Neural crest cell (in vitro differentiated cells): ENCODE measurements at places on chromosomes 7 and 10. TPM values are rescaled to one million over a fixed set of nuclear protein-coding genes. Genes with fewer than 3 reads are reported as not detected.

DNA sequence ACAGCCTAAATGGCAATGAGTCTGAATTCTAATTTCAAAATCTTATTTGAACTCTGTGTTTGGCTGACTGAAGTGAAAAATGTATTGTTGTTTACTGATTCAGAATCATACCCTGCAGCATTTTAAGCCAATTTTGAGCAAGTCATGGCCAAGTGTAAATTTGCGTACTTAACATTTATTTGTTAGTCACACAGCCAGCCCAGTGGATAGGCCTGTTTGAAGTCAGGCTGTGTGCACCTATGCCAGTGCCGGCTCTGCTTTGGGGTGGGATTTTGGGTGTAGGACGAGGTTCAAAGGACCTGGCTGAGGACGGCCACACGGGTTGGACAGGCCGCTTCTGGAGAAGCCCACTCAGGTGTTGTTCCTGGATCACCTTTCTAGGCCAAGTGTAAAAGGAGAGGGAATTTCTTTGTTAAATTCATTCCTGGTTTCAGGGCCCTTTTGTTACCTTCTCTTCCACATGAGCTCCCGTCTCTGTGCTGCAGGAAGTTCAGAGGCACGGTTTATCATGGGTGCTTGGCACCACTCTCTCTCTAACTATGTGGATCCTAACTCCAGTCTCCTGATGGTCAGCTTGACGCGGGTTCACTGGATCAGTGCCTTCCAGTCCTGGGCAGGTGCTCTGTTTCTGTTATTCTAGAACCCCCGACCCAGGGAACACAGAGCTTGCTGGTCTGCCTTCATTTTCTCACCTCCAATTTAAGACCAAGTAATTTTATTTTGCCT is 84.7 kb downstream of the CCNY start:
- H3K4me1 ChIP-seq = peaks cover 61% of the 10 kb centered on the region
- H3K36me3 ChIP-seq = no peaks in the 10 kb centered on the region
- H3K27ac ChIP-seq = peak overlapping the region; percentile 79
- no peaks in the 10 kb centered on the region for H3K27me3 ChIP-seq
- H3K4me3 ChIP-seq = peak overlapping the region; percentile 20

GRCh38 chr7:71521506-71521905 is 389.6 kb downstream of the GALNT17 start:
- DNase-seq = no peak
- H3K4me3 ChIP-seq = no peak overlapping the region
- H3K4me1 ChIP-seq = no peaks in the 10 kb centered on the region
- no peak overlapping the region for H3K27ac ChIP-seq

The CPN1 gene
- total RNA-seq = not detected in 2 replicates

The AKR1C2 gene
- total RNA-seq = 3.8 and 3.9 TPM in 2 replicates

- DNase-seq = no peak
- no peaks in the 10 kb centered on the region for H3K36me3 ChIP-seq
- peaks cover 6% of the 10 kb centered on the region for H3K27me3 ChIP-seq
- H3K27ac ChIP-seq = peak overlapping the region; percentile 83
- peak overlapping the region; percentile 82 for H3K4me3 ChIP-seq
These were observed 13.8 kb downstream of the ATG9B start for GRCh38 chr7:151010307-151011096.

The MAGI2 gene
- 10.0 and 10.1 TPM in 2 replicates for total RNA-seq

- H3K27me3 ChIP-seq = peaks cover 6% of the 10 kb centered on the region
- peaks cover 52% of the 10 kb centered on the region for H3K4me1 ChIP-seq
- peak overlapping the region; percentile 28 for H3K4me3 ChIP-seq
These were observed 11.5 kb downstream of the IKZF1 start for GRCh38 chr7:50315739-50316671.

DNA sequence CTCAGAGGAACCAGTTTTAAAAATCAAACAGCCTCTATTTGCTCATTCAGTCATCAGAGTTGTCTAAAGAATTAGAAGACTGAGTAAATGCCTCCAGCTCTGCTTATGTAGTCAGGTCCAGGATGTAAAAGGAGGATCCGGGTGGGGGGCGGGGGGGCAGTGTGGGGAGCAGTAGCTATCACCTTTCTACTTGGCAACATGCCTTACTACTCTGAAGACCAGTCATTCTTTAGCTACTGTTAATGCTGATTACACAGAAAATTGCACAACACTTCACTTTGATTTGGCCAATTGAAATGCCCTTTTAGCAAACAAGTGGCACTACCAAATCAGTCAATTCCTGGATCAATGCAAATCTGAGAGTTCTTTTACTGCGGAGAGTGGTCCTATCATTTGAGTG is 164.2 kb downstream of the NXPH1 start:
- no peak overlapping the region for H3K27ac ChIP-seq
- no peaks in the 10 kb centered on the region for H3K36me3 ChIP-seq
- no peak for DNase-seq
- no peak overlapping the region for H3K4me3 ChIP-seq
- no peaks in the 10 kb centered on the region for H3K27me3 ChIP-seq

DNA sequence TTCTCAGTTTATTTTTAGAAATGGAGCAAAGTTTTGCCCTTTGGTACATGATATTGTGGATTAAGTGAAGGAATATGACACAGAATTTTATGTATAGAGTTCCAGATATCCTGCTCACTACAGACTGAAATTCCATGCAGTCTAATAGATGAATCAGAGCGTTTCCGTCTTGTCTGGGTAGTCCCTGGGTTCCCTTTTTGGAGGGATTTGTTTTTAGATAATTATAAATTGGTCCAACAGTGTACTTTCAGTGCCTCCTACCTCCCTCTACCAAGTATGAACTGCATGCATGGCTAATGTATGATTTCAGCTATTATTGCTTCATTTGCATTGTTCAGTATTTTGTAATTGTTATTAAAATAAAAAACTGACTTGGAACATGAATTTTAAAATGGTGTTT is 74.4 kb downstream of the SEPTIN7 start:
- no peak overlapping the region for H3K4me3 ChIP-seq
- DNase-seq = no peak
- H3K27ac ChIP-seq = no peak overlapping the region
- H3K36me3 ChIP-seq = peaks cover 5% of the 10 kb centered on the region
- H3K27me3 ChIP-seq = no peaks in the 10 kb centered on the region

The UPK3BL2 gene
- 6.7 and 8.6 TPM in 2 replicates for total RNA-seq

- H3K27ac ChIP-seq = no peak overlapping the region
- peaks cover 22% of the 10 kb centered on the region for H3K4me1 ChIP-seq
These were observed 58.6 kb downstream of the SND1 start for GRCh38 chr7:127710635-127711034.

DNA sequence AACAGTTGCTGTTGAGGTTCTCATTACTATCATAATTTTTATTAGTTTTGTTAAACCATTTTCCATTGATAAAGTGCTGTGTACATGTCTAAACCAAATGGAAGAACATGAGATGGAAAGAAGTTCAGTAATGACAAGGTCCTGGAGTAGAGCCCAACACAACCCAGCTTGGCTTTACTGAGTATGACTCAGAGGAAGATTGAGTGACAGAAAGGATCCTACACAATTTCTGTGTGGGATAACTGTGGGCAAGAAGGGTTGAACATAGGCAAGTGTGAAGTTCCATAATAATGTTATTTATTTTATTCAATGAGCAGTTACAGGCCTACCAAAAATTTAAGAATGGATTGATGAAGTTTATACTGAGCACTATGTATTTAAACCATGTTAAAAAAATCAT is 15.9 kb downstream of the PRKG1 start:
- no peak for DNase-seq
- no peak overlapping the region for H3K4me3 ChIP-seq
- H3K27ac ChIP-seq = no peak overlapping the region
- H3K4me1 ChIP-seq = no peaks in the 10 kb centered on the region
- no peaks in the 10 kb centered on the region for H3K36me3 ChIP-seq
- peaks cover 3% of the 10 kb centered on the region for H3K27me3 ChIP-seq

The NUTM2E gene
- total RNA-seq = 1.6 and 2.0 TPM in 2 replicates

The OPN1SW gene
- total RNA-seq = not detected in 2 replicates

DNA sequence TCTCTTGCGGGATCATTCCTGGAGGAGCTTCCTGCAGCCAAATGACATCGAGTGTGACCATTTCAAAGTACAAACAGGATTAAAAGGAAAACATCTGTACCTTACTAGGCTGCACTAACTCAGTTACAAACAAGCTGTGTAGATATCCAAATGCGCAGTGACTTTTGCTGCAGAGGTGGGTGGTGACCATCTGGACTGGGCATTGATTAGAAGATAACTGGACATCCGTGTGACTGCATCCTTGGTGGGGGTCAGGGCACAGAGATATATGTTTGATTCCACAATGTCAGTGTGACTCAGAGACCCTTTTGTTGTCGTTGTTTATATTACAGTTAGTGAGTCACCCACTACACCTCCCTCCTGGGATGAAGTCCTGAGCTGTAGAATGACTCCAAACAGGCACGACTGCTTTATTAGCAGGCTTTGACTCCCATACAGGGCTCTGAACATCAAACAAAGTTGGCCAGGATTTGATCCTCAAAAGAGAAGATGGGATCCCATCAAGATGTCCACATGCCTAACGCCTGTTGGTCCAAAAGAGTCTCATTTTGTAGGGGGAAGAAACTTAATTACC is 56.7 kb upstream of the SDK1 start:
- H3K27ac ChIP-seq = no peak overlapping the region
- peaks cover 30% of the 10 kb centered on the region for H3K4me1 ChIP-seq
- no peaks in the 10 kb centered on the region for H3K36me3 ChIP-seq
- no peak overlapping the region for H3K4me3 ChIP-seq

- DNase-seq = no peak
- peaks cover 18% of the 10 kb centered on the region for H3K36me3 ChIP-seq
- H3K27me3 ChIP-seq = no peaks in the 10 kb centered on the region
- H3K4me1 ChIP-seq = peaks cover 67% of the 10 kb centered on the region
- H3K27ac ChIP-seq = no peak overlapping the region
These were observed 18.4 kb downstream of the TSPAN14 start for GRCh38 chr10:80472234-80473095.

The CTNNA3 gene
- 4.7 and 5.5 TPM in 2 replicates for total RNA-seq

- no peak for DNase-seq
- peaks cover 26% of the 10 kb centered on the region for H3K4me1 ChIP-seq
- H3K27ac ChIP-seq = no peak overlapping the region
- H3K27me3 ChIP-seq = peaks cover 8% of the 10 kb centered on the region
These were observed 5.4 kb upstream of the FIS1 start for GRCh38 chr7:101250324-101250723.

The ASB13 gene
- 40.8 and 41.0 TPM in 2 replicates for total RNA-seq

The MYO1G gene
- 0.49 and 0.64 TPM in 2 replicates for total RNA-seq

DNA sequence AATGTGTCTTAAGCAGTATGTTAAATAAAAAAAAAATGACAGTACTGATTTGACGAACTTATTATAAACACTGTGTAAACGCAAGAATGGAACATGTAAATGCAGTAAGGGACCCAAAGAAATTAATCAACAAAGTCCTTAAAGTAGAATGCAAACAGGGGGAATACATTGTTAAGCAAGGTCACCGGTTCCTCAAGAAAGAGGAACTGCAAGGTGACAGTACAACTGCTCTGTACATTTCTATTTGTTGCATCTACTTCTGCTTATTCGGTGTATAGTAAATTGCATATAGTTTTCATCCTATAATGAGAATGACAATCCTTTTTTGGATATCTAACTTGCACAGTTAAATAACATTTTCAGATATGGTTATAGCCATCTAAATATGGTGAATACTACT is 387.0 kb upstream of the SEMA3D start:
- no peaks in the 10 kb centered on the region for H3K36me3 ChIP-seq
- H3K4me1 ChIP-seq = no peaks in the 10 kb centered on the region
- H3K27me3 ChIP-seq = no peaks in the 10 kb centered on the region
- no peak for DNase-seq

GRCh38 chr7:84529480-84530205 is 335.1 kb upstream of the SEMA3A start:
- H3K27me3 ChIP-seq = no peaks in the 10 kb centered on the region
- H3K27ac ChIP-seq = no peak overlapping the region

The PILRA gene
- total RNA-seq = 2.6 and 2.7 TPM in 2 replicates

DNA sequence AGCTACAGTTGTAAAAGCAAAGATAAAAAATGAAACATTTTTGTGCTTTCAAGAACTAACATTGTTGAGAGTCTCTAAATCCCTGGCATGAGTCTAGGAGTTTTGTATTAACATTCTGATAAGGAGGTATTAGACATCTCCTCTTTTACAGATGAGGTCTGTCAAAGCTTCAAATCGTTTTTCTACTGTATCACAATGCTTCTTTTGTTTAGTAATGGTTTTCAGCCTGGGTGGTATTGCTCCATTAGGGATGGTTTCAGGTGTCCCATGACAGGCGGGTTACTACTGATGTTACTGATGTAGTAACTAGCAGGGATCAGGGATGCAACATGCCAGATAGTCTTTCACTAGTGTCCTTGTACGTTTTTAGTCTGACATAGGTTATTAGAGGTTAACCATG is 27.4 kb downstream of the STAM start:
- H3K36me3 ChIP-seq = peaks cover 3% of the 10 kb centered on the region
- H3K27ac ChIP-seq = no peak overlapping the region
- H3K4me1 ChIP-seq = peaks cover 5% of the 10 kb centered on the region
- H3K27me3 ChIP-seq = no peaks in the 10 kb centered on the region

DNA sequence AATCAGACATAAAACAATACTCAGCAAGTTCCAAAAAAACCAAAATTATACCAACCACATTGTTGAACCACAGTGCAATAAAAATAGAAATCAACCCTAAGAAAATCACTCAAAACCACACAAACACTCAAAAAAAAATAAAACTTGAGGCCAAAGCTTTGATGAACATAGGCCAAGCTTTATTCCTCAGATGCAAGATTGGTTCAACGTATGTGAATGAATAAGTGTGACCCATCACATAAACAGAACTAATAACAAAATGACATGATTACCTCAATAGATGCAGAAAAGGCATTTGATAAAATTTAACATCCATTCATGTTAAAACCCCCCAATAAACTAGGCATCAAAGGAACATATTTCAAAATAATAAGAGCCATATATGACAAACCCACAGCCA is 506.1 kb upstream of the FZD8 start:
- H3K4me1 ChIP-seq = peaks cover 9% of the 10 kb centered on the region
- H3K4me3 ChIP-seq = no peak overlapping the region
- H3K27me3 ChIP-seq = no peaks in the 10 kb centered on the region
- DNase-seq = no peak

DNA sequence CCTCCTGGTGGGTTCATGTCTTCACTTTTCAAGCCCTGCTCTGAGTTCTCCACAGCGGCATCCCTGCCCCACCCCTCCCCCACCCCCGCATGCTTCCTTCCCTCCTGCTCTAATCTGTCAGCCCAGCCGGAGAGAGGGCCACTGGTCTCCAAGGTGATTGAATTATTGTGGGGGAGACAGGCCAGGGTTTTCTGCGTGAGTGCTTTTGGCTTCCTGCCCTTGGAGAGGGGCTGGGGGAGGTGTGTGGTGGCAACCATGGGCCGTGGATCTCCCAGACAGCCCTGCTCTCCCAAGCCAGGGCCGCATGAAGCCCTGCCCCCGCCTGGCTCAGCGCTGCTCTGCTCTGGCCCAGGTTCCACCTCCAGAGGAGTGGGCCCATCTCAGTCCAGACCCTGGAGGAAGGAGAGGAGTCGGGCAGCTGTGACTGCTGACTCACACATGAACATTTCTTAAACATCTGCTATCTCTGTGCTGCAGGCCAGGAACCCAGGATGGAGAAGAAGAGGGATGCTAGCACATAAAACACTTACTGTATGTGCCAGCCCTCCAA is 109.9 kb downstream of the ZMIZ1 start:
- peaks cover 83% of the 10 kb centered on the region for H3K4me1 ChIP-seq
- H3K27me3 ChIP-seq = no peaks in the 10 kb centered on the region
- H3K4me3 ChIP-seq = peak overlapping the region; percentile 33
- no peak for DNase-seq
- no peaks in the 10 kb centered on the region for H3K36me3 ChIP-seq

The LEP gene
- total RNA-seq = not detected in 2 replicates

The C7orf25 gene
- total RNA-seq = 3.7 and 6.9 TPM in 2 replicates

GRCh38 chr7:103445228-103446048 is 569 bp downstream of the SLC26A5 start:
- H3K4me1 ChIP-seq = peaks cover 4% of the 10 kb centered on the region
- H3K27ac ChIP-seq = no peak overlapping the region
- peak; percentile 2 for DNase-seq
- no peaks in the 10 kb centered on the region for H3K36me3 ChIP-seq
- peaks cover 98% of the 10 kb centered on the region for H3K27me3 ChIP-seq
